ENCODE measurements at places on chromosomes 13 and 19.

- no peak for DNase-seq
Measured at GRCh38 chr13:64579331-64579730, 2650.8 kb downstream of the PCDH9 start.

DNA sequence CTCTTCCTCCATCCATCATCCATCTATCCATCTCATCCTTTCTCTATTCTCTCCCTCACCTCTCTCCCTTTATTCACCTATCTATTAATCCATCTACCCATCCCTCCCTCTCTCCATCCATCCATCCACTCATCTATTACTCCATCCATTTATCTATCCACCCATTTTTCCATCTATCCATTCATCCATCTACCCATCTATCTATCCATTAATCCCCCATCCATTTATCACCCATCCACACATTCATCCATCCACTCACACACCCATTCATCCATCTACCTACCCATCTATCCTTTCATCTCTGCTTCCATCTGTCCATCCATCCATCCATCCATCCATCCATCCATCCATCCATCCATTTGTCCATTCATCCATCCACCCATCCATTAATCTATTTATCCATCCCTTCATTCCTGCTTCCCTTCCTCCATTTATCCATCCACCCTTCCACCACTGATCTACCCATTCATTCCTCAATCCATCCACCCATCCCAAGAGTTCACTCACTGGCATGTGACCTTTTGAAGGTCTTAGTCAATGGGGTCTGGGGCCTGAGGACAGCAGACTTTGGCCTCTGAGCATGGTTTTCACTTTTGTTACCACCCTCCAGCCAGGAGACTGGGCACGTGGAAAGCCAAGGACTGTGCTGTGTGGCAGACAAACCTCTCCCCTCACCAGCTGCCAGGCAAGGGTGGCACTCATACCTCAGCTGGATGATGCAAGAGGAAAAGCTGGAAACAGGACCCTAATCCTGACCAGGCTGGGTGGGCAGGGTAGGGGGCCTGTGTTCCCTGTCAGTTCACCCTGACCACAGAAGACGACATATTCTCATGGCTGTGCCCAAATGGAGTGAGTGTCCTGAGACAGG is 126.7 kb downstream of the URI1 start:
- DNase-seq: no peak

DNA sequence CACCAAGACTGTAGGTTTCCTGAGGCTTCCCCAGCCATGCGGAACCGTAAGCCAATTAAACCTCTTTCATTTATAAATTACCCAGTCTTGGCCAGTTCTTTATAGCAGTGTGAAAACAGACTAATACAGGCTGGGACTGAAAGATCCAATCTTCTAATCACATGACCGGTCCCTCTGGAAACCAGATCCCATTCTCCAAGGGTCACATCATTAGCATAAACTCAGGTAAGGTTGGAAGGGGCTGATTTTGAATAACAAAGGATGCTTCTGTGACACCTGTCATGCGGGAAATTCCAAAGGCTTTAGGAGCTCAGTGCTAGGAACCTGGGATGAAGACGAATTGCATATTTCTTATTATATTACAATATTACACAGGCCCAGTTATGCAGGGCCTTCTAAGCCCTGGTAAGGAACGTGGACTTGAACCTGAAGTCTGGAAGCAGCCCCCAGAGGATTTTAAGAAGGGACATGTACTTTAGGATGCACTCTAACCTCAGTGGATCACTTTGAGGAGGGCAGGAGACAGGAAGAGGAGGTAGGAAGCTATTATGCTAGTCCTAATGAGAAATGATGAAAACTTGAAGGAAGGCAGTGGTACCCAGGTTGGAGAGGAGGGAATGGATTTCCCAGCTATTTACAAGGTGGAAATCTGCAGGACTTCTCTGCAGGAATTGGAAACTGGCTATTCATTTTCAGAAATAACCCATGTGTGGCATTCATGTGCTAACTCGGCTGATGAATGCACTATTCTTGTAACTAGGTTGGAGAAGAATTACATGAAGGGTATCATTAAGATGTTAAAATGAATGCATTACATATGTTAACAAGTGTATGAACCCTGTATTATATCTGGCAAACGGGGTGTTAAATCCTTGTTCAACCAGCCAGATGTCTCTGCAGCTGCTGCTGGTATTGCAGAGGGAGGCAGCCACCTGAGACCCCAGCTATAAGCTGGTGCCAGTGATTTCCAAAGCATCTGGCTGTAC is 19.3 kb downstream of the TNFSF11 start:
- DNase-seq: no peak

- no peak for DNase-seq
Measured at GRCh38 chr19:50546527-50547221, 21.6 kb downstream of the LRRC4B start.

GRCh38 chr13:41060724-41061074 is 610 bp upstream of the WBP4 start:
- peak; percentile 93 for DNase-seq

DNA sequence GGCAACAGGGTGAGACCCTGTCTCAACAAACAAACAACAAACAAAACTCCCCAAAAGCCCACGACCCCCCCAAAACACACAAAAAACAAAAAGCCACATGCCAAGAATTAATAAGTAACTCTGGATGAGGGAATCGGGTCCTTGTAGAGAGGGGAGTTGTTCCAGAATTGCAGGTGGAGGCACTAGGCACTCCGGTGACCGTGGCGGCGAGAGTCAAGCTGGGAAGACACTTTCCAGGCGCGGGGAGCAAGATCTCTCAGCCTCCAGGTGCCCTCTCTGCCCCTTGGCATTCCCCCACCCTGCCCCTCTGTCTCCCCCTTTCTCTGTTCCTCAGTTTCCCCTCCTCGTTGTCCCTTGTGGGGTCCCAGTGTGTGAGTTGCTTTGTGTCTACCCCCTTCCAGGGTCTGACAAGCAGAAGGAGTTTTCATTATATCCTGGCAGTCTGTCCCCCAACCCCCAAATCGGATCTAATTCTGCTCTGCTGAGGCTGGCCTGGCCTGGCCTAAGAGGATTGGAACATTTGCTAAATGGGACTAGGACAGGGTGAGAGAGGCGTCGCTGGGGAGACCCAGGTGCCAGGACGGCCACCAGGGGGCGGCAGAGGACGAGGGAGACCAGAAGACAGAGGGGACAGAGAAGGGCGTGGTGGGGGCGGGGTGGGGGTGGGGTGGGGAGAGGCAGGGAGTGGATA is 8.3 kb upstream of the CRX start:
- peak; percentile 81 for DNase-seq

DNA sequence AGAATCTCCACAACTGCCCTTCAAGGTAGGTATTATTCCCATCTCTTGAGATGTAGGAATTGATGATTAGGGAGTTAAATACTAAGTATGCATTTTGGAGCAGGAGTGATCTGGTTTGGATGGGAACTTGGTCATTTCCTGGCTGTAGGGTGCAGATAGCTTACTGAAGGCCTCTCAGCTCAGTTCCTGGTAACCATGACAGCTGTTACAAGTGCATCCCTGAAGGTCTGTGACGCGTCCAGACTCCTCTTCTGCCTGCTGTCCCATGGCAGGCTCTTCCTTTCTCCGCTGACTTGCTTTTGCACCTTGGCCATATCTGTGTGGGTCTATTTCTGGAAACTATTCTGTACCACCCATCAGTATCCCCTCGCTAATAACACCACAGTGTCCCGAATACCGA is 387.8 kb downstream of the ZNF536 start:
- DNase-seq: no peak

DNA sequence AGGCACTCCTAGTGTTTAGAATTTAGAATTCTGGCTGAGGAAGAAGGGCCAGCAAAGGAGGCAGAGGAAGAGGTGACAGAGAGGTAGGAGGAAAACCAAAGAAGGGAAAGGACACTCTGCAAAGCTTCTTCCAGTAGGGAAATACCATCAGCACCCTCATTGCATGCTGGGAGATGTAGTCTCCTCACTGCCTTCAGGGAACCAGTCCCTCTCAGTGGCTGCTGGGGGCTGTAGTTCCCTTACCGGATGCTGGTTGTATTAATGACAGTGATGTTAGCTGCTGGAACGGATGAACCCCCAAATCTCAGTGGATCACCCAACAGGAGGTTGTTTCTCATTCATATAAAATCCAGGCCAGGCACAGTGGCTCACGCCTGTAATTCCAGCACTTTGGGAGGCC is 10.1 kb downstream of the GRIN2D start:
- no peak for DNase-seq

- DNase-seq: no peak
Measured at GRCh38 chr13:112619730-112620631, 32.0 kb upstream of the TUBGCP3 start.

GRCh38 chr13:74452881-74453280 is 318.7 kb upstream of the KLF12 start:
- DNase-seq: no peak

GRCh38 chr13:55493297-55493696 is 1647.4 kb upstream of the PRR20A start:
- no peak for DNase-seq

- DNase-seq: no peak
Measured at GRCh38 chr13:101529422-101529821, 76.9 kb downstream of the ITGBL1 start.

GRCh38 chr19:4049432-4049831 is 17.3 kb downstream of the ZBTB7A start:
- no peak for DNase-seq

DNA sequence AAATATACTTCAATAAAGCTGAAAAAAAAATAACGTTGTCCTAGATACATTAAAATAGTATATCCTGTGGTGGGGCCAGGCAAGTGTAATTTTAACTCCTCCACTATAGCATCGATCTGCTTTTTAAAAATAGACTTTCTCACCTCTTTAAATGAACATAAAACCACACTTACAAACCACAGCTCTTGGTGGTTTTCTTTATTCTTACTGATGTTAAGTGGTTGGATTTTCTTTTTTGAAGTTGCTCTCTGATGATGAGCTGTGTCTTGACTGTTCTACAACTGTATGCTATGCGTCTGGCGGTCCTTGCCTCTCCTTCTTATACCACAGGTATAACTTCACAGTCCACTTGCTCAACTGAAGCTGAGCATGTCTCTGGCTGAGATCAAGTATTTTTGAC is 721.5 kb upstream of the KLHL1 start:
- DNase-seq: no peak

DNA sequence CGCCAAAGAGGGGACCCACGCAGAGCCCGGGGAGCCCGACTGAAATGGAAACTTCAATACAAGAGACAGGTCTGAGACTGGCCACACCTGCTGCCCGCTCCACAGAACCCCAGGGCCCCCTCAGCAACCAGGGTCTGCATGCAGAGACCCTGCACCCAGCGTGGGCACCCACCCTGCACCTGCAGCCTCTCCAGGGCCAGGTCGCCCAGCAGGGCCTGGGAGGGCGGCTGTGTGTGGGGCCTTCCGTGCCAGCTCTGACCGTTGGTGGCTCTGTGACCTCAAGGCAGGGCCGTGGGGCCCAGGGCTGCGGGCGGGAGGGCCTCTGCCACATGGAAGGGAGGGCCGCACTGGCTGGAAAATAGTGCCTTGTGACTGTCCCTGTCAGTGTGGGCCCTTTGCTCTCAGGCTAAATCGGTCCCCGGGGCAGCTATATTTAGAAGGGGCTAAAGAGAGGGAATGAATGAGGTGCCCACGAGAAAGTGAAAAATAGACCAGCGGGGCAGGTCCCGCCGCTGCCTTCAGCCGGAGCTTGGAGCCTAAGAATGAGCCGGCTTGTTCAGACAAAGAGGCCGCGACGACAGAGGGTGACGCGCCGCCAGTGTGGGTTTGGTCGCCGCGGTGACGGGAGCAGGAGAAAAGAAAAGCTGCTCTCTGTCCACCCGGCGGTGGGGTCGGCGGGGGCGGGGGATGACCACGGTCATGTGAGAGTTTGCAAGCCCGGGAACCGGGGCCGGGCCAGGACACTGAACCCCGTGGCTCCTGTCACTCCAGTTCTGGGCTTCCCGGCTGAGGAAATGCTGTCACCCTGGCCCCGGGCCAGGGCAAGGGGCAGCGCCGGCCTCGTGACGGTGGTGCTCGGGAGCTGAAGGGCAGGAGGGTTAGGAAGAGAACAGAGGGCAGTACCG is 70.5 kb downstream of the GADD45B start:
- DNase-seq: no peak

GRCh38 chr13:92074658-92075057 is 676.2 kb downstream of the GPC5 start:
- DNase-seq: no peak

DNA sequence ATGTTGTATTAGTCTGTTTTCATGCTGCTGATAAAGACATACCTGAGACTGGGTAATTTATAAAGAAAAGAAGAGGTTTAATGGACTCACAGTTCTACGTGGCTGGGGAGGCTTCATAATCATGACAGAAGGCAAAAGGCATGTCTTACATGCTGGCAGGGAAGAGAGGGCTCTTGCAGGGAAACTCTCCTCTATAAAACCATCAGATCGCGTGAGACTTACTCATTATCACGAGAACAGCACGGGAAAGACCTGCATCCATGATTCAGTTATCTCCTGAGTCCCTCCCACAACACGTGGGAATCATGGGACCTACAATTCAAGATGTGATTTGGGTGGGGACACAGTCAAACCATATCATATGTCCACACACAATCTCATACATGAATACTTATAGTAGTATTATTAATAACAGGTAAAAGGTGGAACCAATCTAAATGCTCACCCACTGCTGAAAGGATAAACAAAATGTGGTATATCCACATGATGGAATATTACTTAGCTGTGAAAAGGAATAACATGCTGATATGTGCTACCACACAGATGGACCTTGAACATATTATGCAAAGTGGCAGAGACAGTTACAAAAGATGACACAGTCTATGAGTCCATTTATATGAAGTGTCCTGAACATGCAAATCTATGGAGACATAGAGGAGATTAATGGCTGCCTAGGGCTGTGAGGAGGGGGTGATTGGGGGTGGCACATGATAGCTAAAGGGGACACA is 20.9 kb upstream of the CEBPA start:
- no peak for DNase-seq

DNA sequence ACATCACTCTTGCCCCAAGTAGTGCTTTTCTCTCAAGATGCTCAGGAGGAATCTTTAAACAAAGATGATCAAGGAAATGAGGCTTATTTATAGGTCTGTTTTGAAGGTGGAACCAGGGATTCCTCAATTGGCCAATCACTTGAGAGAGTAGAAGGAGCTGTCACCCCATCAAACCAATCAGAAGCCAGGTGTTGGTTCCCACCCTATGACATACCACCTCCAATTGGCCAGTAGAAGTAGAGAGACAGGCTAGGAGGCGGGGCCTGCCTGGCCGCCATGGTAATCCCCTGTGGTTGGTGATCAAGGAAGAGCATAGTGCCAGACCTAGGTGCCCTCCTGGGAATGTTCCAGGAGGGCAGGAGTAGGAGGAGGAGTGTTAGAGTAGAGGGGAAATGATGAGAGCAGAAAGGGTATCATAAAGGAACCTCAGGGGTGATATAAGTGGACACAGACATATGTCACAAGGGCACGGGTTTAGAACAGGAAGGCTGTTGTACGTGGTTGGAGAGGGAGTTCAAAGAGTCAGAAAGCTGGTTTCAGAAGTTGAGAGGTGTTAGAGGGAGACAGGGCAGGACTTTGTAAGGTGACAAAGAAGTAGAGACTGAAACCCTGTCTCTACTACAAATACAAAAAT is 10.5 kb downstream of the PMIS2 start:
- no peak for DNase-seq

GRCh38 chr13:30325668-30326067 is 18.3 kb upstream of the KATNAL1 start:
- no peak for DNase-seq

- DNase-seq: no peak
Measured at GRCh38 chr13:99389520-99390304, 82.5 kb upstream of the GPR183 start.
